ENCODE measurements at places on chromosomes 1 and 21. TPM values are rescaled to one million over a fixed set of nuclear protein-coding genes. Genes with fewer than 3 reads are reported as not detected.

The KRTAP21-2 gene
- total RNA-seq = not detected

The DNAJC28 gene
- total RNA-seq = 0.58 TPM

The APCS gene
- total RNA-seq = not detected

The GBP3 gene
- 29.7 TPM for total RNA-seq

The BRDT gene
- total RNA-seq = not detected

The GPR157 gene
- total RNA-seq = 3.3 TPM

The AQP10 gene
- total RNA-seq = not detected

The ADAMTSL4 gene
- 0.14 TPM for total RNA-seq

The IL20 gene
- total RNA-seq = not detected

The C21orf58 gene
- 49.0 TPM for total RNA-seq
